ENCODE measurements at places on chromosomes 1 and 21.

DNA sequence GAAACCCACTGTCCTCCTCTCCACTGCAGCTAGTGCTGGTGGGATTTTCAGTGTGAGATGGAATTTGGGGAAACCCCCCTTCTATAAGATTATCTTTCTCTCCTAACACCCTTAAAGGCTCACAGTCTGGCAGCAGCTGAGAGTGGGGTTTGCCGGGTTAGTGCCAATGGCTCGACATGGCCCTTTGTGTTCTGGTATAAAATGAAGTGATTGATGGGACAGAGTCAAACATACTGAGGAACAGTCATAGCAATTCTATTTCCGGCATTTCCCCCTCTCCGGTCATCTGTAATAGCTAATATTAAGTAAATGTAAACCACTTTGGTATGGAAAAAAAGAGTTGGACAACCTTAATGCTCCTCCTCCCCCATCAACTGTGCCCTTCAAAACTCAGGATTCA is 37.6 kb downstream of the TFF3 start:
- no peak for DNase-seq

DNA sequence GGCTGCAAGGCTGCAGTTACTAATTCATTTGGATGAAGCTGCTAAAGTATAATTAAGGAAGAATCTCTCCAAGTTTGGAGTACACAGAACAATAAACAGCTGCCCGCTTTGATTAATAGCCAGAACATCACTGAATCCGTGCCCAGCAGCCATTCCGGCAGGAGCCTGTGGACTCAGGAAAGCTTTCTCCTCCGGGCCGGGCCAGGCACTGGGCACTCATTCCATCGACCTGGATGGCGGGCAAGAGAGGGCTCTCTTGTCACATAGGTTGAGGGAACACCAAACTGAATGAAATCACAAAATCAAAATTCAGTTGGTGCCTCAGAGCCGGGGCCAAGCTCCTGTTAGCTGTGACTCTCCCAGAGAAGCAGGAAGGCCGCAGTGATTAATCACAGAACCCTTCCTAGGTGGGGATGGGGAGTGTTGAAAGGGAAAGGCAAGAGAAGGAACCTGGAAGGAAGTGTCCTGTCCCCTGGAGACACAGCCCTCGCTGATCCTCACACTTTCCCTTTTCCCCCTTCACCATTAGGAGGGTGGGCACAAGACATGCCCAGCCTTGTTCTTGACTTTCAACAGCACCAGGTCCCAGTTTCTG is 306.7 kb downstream of the NPHP4 start:
- DNase-seq: no peak

DNA sequence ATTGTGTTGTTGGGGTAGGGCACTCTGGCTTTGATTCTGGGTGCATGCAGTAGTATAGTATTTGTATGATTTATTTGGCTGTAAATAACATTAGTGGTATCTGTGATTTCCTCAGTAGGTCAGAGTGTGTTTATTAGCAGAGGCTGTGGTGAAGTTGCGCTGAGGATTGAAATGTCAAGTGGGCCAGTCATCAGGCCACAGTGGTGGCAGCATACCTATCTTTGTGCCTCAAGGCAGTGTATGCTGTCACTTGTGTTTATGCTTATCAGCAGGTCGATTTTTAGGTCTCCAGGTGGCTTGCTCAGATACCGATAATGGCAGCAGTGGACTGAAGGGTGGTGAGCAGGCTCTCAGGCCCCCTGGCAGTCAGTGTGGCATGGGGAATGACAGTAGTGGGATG is 11.3 kb downstream of the LY9 start:
- DNase-seq: no peak

DNA sequence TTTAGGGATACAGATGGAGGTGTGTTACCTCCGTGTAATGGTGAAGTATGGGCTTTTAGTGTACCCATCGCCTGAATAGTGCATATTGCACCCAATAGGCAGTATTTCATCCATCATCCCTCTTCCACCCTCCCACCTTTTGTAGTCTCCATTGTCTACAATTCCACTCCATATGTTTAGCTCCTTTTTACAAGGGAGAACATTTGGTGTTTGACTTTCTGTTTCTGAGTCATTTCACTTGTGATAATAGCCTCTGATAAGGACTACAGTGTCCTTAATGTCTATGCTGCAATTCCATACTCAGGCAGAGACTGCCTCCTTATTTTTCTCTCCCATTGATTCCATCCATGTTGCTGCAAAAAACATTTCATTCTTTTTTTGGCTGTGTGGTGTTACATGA is 48.7 kb downstream of the OVGP1 start:
- DNase-seq: no peak

- no peak for DNase-seq
These were observed 154.3 kb upstream of the ZNF648 start for GRCh38 chr1:182215764-182216163.

DNA sequence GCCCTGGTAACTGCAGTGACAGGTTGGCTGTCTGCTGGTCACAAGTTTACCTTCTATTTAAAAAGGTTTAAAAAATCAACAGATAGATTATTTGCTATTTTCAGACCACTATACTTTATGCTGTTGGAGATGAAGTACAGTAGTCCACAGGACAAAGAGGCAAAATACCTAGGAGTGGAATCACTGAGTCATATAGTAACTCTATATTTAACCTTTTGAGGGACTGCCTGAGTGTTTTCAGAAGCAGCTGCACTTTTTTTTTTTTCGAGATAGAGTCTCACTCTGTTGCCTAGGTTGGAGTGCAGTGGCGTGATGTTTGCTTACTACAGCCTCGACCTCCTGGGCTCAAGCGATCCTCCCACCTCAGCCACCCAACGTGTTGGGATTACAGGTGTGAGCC is 11.7 kb downstream of the CNIH4 start:
- DNase-seq: no peak
